ENCODE measurements at places on chromosomes 7 and 10. TPM values are rescaled to one million over a fixed set of nuclear protein-coding genes. Genes with fewer than 3 reads are reported as not detected.

The LRRC4 gene
- 5.6 TPM for total RNA-seq

The FAM241B gene
- total RNA-seq, result 5.5 TPM

The ABCC2 gene
- total RNA-seq, result 0.89 TPM

The OR2A12 gene
- total RNA-seq, result not detected

The BMPER gene
- total RNA-seq, result 6.0 TPM

The HHEX gene
- total RNA-seq, result 5.4 TPM

The SFRP5 gene
- 148 TPM for total RNA-seq

The MINPP1 gene
- 8.1 TPM for total RNA-seq

The GIMAP8 gene
- 13.0 TPM for total RNA-seq

The GPR85 gene
- total RNA-seq, result 3.2 TPM

The CPED1 gene
- 31.1 TPM for total RNA-seq

The TCAF1 gene
- total RNA-seq, result 26.5 TPM

The FGFR2 gene
- total RNA-seq, result 5.5 TPM

The DKK1 gene
- total RNA-seq, result not detected

The PNLIPRP3 gene
- not detected for total RNA-seq

The C10orf105 gene
- total RNA-seq, result 0.24 TPM

The OR2A5 gene
- not detected for total RNA-seq

The EGFR gene
- total RNA-seq, result 13.3 TPM

The COL1A2 gene
- total RNA-seq, result 237 TPM

The GIMAP7 gene
- 14.3 TPM for total RNA-seq

The TET1 gene
- 4.5 TPM for total RNA-seq

The HOXA7 gene
- total RNA-seq, result not detected

The TMEM213 gene
- total RNA-seq, result not detected

The INMT gene
- total RNA-seq, result 148 TPM

The NPTX2 gene
- 3.7 TPM for total RNA-seq

The SPDYE2 gene
- total RNA-seq, result not detected

The ZNF277 gene
- 17.1 TPM for total RNA-seq

The SLC16A9 gene
- 1.4 TPM for total RNA-seq

The FAM25C gene
- not detected for total RNA-seq

The ZPBP gene
- not detected for total RNA-seq

The POR gene
- 64.2 TPM for total RNA-seq

The DYDC2 gene
- not detected for total RNA-seq

The ABCF2 gene
- 25.6 TPM for total RNA-seq

The TMEM225B gene
- 0.40 TPM for total RNA-seq

The TSPAN33 gene
- total RNA-seq, result 17.8 TPM

The AKR1B15 gene
- not detected for total RNA-seq

The KLF14 gene
- total RNA-seq, result 0.57 TPM

The GDF2 gene
- 0.17 TPM for total RNA-seq

The GHRHR gene
- total RNA-seq, result not detected

The LGI1 gene
- total RNA-seq, result 0.21 TPM

The COL28A1 gene
- 4.6 TPM for total RNA-seq

The CCL24 gene
- total RNA-seq, result not detected

The GIMAP5 gene
- total RNA-seq, result 9.3 TPM

The NPY4R gene
- 0.40 TPM for total RNA-seq

The SMO gene
- 8.3 TPM for total RNA-seq

The LRRC61 gene
- 5.7 TPM for total RNA-seq

The AOAH gene
- 4.8 TPM for total RNA-seq

The SPDYE16 gene
- total RNA-seq, result not detected

The ANKRD1 gene
- total RNA-seq, result 3,897 TPM
